ENCODE measurements at places on chromosomes 12 and 14.

DNA sequence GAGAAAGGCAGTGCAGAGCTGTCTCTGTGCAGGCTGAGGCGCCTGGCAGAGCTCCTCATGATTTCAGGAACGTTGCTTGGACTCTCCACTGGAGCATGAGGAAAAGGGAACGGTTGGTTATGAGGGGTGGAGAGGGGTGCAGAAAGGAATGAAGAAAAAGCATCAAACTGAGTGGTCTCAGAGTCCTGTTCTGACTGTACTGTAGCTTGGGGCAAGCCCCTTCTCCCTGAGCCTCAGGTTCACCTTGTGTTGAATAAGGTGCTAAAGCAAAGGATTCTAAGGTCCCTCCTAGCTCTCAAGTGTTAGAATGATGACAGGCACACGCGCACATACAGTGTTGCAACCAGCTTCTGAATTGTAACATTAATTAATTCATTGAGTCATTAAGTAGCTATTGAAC is 125.2 kb upstream of the PARP11 start:
- DNase-seq: no peak

GRCh38 chr14:85363358-85363757 is 166.6 kb upstream of the FLRT2 start:
- DNase-seq: no peak

DNA sequence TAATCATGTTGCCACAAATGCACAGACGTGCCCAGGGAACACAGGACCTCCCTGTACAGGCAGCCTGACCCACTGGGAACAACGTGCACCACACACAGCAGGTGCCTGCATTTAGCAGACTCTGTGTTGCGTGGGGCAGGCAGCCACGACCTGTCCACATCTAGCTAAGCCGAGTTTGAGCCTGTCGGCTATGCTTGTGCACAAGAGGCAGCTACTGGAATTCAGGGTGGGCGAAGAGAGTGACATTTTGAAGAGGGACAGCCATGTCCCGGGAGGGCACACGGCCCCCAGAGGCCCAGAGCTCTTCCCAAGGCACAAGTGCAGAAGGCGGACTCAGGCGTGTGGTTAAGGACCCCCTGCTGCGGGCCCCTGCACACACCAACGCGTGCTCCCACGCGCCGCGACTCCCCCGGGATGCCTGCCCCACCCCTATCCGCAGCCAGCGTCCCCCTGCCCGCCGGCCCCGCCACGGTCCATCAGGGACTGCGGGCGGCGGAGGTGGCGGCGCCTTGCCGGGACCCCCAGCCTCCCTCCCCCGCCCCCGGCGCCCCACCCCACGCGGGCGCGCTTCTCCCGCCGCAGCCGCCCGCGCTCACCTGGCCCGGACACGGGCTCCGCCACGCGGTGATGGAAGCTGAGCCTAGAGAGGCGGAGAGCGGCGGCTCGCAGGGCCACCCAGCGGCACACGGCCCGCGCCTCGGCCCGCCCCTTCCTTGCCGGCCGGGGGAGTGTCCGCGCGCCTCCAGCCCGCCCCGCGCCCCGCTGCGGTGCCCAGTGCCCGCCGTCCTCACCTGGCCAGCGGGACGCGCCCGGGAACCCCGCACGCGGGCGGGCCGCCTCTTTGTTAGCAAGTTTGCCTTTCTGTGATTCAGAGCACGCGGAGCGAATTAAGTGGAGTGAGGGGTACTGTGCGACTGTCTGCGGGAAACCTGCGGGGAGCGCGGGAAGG is 125.3 kb upstream of the PRMT8 start:
- DNase-seq: no peak

GRCh38 chr14:92556255-92556741 is 42.7 kb downstream of the RIN3 start:
- DNase-seq: no peak

DNA sequence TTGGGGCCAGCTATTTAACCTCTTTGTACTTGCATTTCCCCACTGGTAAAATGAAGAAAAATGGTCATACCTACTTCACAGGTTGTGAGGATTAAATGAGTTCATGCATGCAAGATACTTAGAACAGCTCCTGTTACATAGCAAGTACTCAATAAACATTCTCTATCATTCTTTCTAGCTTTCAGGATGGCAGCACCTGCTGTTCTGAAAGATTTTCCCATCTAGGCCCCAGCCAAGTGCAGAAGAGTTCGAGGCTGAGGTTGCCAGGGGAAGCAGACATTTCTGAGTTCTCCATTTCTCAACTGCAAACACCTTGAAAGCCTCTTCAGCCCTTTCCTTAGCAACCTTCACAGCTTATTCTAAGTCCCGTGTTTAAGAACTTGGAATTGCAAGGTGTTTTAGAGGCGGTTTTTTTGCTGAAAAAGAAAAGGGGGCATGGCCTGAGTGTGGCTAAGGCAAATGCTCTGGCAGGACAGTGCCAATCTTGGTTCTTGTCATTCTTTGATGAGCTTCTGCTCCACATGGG is 73.0 kb upstream of the PRMT8 start:
- DNase-seq: no peak

- no peak for DNase-seq
Observed at GRCh38 chr14:58193542-58193941, 6.4 kb upstream of the ACTR10 start.

DNA sequence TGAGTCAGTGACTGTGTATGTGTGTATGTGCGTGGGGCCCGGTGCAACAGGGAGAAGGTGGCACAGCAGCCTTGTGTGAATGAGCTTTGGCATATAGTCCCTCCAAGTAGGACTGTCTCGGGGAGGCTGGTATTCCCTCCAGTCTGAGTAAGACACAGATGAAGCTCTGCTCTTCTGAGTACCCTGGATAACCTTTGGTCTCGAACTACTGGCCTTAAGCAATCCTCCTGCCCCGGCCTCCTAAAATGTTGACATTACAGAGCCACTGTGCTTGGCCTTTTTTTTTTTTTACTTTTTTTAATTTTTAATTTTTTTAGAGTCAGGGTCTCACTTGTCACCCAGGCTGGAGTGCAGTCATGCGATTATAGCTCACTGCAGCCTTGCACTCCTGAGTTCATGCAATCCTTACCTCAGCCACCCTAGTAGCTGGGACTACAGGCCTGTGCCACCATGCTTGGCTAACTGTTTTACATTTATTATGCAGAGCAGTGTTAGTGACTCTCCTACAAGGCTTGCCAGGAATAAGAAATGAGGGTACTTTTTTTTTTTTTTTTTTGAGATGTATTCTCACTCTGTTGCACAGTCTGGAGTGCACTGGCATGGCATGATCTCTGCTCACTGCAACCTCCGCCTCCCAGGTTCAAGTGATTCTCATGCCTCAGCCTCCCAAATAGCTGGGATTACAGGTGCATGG is 9.4 kb upstream of the DAZAP2 start:
- no peak for DNase-seq

Data from activated T-helper 1 cell treated with Interleukin-2 at 50 U/mL for 16 hours (primary cell).